ENCODE measurements at places on chromosomes 11 and 22.

- DNase-seq: peak; percentile 46
Measured at GRCh38 chr11:112289588-112290492, 29.2 kb upstream of the PLET1 start.

- no peak for DNase-seq
Measured at GRCh38 chr11:120216426-120217102, 5.7 kb downstream of the OAF start.

GRCh38 chr11:33045551-33046255 lies 6.3 kb downstream of the TCP11L1 start:
- DNase-seq: peak; percentile 86

DNA sequence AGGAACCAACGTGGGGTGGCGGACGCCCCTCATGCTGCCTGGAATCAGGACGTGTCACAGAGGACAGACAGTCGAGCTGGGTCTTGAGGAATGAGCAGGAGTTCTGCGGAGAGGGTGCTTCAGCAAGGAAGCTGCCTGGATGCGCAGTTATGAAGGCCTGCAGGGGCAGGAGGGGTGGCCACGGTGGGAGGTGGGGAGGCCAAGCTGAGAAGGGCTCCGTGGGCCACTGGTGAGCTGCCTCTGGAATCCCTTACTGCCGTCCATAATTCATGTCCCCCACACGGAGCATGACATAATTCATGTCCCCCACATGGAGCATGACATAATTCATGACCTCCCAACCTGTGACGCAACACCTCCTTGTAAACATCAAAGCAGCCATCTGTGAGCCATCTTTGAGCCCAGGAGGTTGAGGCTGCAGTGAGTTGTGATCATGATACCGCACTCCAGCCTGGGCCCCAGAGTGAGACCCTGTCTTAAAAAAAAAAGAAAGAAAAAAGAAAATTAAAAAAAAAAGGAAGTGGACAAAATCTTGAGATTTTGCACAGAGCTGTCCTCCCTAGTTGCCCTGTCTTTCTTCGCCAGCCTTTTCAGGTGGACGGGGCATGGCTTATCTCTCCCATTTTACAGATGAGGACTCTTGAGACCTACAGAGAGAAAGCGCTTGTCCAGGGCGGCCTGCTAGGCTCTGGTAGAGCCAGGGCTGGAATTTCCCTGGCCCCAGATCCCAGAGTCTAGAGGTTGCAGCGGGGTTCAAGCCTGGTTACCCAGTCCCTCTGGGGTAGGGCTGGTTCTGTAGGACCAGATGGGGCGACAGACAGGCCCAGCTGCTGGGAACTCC lies 24.3 kb upstream of the PICK1 start:
- peak; percentile 53 for DNase-seq

Data from A549 (cell line).